ENCODE measurements at places on chromosomes 5 and 9. TPM values are rescaled to one million over a fixed set of nuclear protein-coding genes. Genes with fewer than 3 reads are reported as not detected.
A peak's percentile ranks its signal among the peaks of the same experiment; 100 is the strongest.

GRCh38 chr9:21579247-21579671 lies 97.1 kb upstream of the IFNE start:
- H3K4me1 ChIP-seq = peaks cover 88% of the 10 kb centered on the region
- peaks cover 6% of the 10 kb centered on the region for H3K36me3 ChIP-seq
- H3K27ac ChIP-seq = peak overlapping the region; percentile 84
- H3K4me3 ChIP-seq = peak overlapping the region; percentile 86
- no peak for DNase-seq

GRCh38 chr5:131281133-131281867 lies 17.4 kb downstream of the CDC42SE2 start:
- H3K27ac ChIP-seq = no peak overlapping the region
- DNase-seq = no peak
- no peak overlapping the region for H3K4me3 ChIP-seq
- H3K4me1 ChIP-seq = peaks cover 40% of the 10 kb centered on the region
- H3K36me3 ChIP-seq = peaks cover 4% of the 10 kb centered on the region

GRCh38 chr9:134658378-134658955 lies 16.9 kb downstream of the COL5A1 start:
- DNase-seq = no peak
- H3K4me1 ChIP-seq = peaks cover 50% of the 10 kb centered on the region
- H3K27ac ChIP-seq = peak overlapping the region; percentile 64
- peaks cover 22% of the 10 kb centered on the region for H3K36me3 ChIP-seq
- H3K4me3 ChIP-seq = no peak overlapping the region
- peaks cover 8% of the 10 kb centered on the region for H3K27me3 ChIP-seq

GRCh38 chr9:6680797-6681146 lies 35.2 kb upstream of the GLDC start:
- no peak for DNase-seq
- peaks cover 20% of the 10 kb centered on the region for H3K4me1 ChIP-seq
- H3K4me3 ChIP-seq = peak overlapping the region; percentile 96
- H3K36me3 ChIP-seq = peaks cover 8% of the 10 kb centered on the region
- H3K27me3 ChIP-seq = peaks cover 3% of the 10 kb centered on the region

SMIM33 gene
- not detected for total RNA-seq

OLFML2A gene
- 0.57 TPM for total RNA-seq
